ENCODE measurements at places on chromosomes 16 and 17.

DNA sequence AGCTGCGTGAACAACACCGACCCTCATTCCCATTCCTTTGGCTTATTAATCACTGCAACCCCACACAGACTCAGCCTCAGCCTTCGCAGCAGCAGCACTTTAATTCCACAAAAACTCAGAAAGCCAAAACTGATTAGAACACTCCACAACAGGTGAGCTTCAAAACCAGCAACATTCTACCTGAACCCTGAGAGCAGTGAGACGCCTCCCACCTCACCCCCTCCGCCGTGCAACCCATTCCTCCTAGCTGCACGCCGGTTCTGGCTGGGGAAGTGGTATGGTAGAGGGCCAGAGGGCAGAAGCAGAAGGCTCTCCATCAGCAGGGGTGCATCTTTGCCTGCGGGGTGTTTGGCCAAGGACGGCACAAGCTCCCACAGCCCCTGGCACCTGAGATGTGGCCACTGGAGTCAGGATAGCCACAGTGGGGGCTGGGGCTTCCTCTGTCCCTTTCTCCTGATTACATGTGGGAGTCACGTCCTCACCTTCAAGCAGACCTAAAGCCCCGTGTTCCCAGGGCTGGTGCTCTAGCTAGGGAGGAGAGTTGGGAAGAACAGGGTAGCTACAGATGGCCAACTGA is 1.6 kb downstream of the BORCS6 start:
- no peak for DNase-seq

DNA sequence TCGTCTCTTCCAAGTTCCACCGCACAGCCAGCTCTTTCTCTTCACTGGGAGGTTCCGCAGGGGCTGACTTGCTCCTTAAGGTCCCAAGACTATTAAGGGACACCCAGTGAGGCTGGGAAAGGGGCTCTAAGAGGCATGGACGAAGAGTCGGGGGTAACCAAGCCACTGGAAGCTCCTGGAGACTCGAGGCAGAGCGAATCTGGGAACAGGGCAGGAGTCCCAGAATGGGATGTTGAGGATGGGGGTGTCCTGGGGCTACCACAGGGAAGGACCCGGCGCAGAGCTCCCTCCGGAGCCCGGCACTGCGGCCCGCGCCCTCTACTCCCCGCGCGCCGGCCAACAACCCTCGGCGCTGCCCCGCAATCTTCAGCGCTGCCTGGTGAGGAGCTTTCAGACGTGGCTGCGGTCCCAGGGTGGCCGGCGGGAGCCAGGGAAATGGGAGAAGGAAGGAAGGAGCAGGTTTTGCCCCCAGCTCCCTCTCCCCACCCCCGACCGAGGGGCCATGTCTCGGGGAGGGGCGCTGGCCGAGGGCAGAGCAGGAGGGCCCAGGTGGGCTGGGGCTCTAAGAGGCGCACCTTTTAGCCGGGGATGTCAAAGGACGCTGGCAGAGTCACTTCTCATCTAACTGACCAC is 581 bp downstream of the CHST5 start:
- no peak for DNase-seq

DNA sequence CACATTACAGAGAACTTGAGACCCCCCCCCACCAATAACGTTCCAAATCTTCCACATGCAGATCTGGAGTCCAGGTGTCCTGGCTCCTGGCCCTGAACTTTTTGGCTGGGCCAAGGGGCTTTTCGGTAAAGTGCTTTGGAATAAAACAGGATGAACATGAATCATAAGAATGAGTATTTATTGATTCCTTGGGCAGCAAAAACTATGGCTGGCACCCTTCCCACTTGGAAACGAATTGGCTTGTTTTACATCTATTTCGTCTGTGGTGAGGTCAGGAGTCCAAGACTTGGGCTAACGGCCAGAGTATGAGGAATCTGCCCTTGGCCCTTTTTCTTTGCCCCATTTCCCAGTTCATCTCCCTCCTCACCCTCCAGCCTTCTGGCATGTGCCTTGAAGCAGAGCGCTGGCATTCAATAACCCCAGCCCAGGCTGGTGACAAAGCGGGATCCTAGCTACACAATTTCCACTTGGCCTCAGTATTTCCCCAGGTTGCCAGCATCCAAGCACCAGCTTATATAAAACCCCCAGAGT is 4.1 kb upstream of the UBTF start:
- no peak for DNase-seq

GRCh38 chr16:69219279-69219678 is 32.3 kb downstream of the SNTB2 start:
- no peak for DNase-seq

DNA sequence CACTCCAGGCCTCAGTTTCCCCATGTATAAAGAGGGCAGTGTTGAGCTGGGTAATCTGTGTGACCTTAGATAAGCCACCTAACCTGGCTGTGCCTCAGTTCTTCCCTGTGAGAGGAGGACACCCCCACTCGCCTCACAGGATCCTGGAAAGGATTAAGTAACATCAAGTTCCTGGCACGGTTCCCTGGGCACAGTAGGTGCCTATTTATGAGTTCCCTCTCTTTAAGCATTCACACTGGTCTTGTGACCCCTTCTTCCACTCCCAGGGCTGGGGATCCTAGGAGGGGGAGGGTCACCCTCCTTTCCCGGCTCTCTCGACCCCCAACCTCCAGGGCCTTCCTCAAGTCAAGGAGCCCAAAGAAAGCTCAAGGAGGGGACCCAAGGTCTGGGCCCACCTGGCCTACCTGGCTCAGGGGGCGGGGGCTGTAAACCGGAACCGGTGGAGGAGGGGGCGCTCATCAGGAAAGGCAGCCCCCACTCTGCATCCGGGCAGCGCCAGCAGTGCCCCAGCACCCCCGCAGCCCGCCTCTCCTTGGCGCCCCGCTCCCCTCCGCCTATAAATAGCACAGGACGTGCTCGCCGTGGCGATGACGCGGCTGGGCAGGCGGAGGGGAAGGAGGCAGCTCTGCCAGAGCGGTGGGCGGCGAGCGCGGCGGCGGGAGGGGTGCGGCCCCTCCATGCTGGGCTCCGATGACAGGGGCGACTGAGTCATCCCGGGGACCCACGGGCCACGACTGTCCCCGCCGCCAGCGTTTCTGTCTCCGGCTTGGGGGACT is 9.4 kb downstream of the RPL19 start:
- peak; percentile 64 for DNase-seq

All from activated CD4-positive, alpha-beta T cell treated with anti-CD3 and anti-CD28 coated beads, Interleukin-2, amount 50 U/mL, for 1 hour (primary cell).